Naive thymus-derived CD8-positive, alpha-beta T cell (primary cell): ENCODE measurements at places on chromosomes 6 and 20. TPM values are rescaled to one million over a fixed set of nuclear protein-coding genes. Genes with fewer than 3 reads are reported as not detected.

GRCh38 chr6:45605971-45606370 is 228.2 kb upstream of the SUPT3H start:
- peaks cover 14% of the 10 kb centered on the region for H3K36me3 ChIP-seq
- H3K4me1 ChIP-seq: peaks cover 6% of the 10 kb centered on the region
- no peak overlapping the region for H3K4me3 ChIP-seq
- no peak for DNase-seq
- no peaks in the 10 kb centered on the region for H3K27me3 ChIP-seq
- no peak overlapping the region for H3K27ac ChIP-seq

GRCh38 chr6:4687989-4688947 is 87.9 kb upstream of the CDYL start:
- no peak overlapping the region for H3K27ac ChIP-seq
- H3K36me3 ChIP-seq: no peaks in the 10 kb centered on the region
- no peak for DNase-seq
- no peak overlapping the region for H3K4me3 ChIP-seq
- peaks cover 25% of the 10 kb centered on the region for H3K27me3 ChIP-seq

- no peaks in the 10 kb centered on the region for H3K36me3 ChIP-seq
- no peak overlapping the region for H3K4me3 ChIP-seq
- H3K27ac ChIP-seq: no peak overlapping the region
- no peak for DNase-seq
Observed at GRCh38 chr6:35544769-35545361, 32.2 kb upstream of the TULP1 start.

GRCh38 chr20:32320305-32320704 is 37.8 kb upstream of the ASXL1 start:
- no peaks in the 10 kb centered on the region for H3K4me1 ChIP-seq
- no peaks in the 10 kb centered on the region for H3K27me3 ChIP-seq
- no peak overlapping the region for H3K27ac ChIP-seq
- no peak for DNase-seq
- H3K36me3 ChIP-seq: peaks cover 46% of the 10 kb centered on the region
- H3K4me3 ChIP-seq: no peak overlapping the region

- no peak for DNase-seq
- no peaks in the 10 kb centered on the region for H3K36me3 ChIP-seq
Observed at GRCh38 chr6:145483191-145483996, 251.9 kb downstream of the EPM2A start.

DNA sequence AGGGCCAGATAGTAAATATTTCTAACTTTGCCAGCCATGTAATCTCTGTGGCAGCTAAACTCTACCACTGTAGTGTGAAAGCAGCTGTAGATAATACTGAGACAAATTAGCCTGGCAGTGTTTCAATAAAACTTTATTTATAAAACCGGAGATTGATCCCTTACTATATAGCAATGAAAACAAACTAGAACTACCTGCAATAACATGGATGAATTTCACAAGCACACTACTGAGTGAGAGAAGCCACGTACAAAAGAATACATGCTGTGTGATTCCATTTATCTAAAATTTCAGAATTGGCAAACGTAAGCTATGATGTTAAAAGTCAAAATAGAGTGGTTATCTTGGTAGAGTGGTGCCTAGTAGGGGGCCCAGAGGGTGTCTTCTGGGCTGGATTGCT is 198.7 kb upstream of the SGK1 start:
- H3K36me3 ChIP-seq: no peaks in the 10 kb centered on the region
- H3K27me3 ChIP-seq: peaks cover 2% of the 10 kb centered on the region
- H3K4me1 ChIP-seq: peaks cover 26% of the 10 kb centered on the region
- no peak overlapping the region for H3K4me3 ChIP-seq
- H3K27ac ChIP-seq: no peak overlapping the region

Gene CCDC170
- not detected for total RNA-seq

DNA sequence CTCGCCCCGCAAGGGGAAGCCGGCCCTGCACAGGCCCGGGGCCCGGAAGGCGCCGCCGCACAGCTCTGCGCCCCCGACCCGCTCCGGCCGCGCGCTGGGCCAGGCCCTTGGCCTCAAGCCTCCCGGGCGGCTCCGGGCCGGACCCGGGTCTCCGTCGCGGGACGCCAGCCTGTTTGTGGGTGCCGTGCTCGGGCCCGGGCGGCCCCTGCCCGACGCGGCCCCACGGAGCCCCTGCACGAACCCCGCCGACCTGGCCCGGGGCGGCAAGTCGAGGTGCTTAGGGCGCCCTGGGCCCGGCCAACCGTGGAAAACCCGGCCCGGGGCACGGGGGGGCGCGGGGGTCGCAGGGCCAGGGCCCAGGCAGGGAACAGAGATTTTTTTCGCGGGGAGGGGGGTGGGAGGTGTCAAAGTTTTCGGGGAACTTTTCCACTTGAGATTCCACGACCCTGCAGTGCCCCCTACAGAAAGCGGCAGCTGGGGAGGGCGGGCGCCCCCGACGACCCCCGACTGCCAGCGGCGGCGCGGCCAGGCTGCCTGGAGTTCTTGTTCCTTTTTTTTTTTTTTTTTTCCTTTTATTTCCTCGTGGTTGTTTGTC is 805 bp upstream of the STX16 start:
- DNase-seq: peak; percentile 52
- no peaks in the 10 kb centered on the region for H3K27me3 ChIP-seq
- peak overlapping the region; percentile 99 for H3K27ac ChIP-seq
- H3K4me1 ChIP-seq: peaks cover 32% of the 10 kb centered on the region

- peaks cover 5% of the 10 kb centered on the region for H3K27me3 ChIP-seq
- H3K4me3 ChIP-seq: no peak overlapping the region
- H3K36me3 ChIP-seq: no peaks in the 10 kb centered on the region
- no peak overlapping the region for H3K27ac ChIP-seq
- H3K4me1 ChIP-seq: no peaks in the 10 kb centered on the region
- DNase-seq: no peak
Observed at GRCh38 chr6:160967833-160968232, 23.7 kb upstream of the MAP3K4 start.

DNA sequence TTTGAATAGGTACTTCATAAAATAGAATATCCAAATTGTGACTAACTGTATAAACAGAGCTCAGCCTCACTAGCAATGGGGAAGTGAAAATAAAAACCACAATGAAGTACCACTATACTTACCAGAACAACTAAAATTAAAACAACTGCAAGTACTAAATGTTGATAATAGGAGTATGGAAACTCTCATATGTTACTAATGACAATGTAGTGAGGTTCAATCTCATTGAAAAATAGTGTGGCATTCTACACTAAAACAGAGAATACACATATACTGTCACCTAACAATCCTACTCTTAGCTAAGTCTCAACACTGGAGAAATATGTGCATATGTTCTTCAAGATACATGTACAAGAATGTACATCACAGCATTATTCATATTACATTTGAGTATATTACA is 132.0 kb upstream of the CARMIL1 start:
- no peak overlapping the region for H3K27ac ChIP-seq
- peaks cover 4% of the 10 kb centered on the region for H3K36me3 ChIP-seq
- no peak overlapping the region for H3K4me3 ChIP-seq
- H3K27me3 ChIP-seq: no peaks in the 10 kb centered on the region

Gene LGSN
- 0.14 TPM for total RNA-seq

Gene BEND6
- total RNA-seq: not detected
